ENCODE measurements at places on chromosomes 2 and 18.

GRCh38 chr18:66558773-66559172 is 45.1 kb downstream of the CDH19 start:
- no peak for DNase-seq

DNA sequence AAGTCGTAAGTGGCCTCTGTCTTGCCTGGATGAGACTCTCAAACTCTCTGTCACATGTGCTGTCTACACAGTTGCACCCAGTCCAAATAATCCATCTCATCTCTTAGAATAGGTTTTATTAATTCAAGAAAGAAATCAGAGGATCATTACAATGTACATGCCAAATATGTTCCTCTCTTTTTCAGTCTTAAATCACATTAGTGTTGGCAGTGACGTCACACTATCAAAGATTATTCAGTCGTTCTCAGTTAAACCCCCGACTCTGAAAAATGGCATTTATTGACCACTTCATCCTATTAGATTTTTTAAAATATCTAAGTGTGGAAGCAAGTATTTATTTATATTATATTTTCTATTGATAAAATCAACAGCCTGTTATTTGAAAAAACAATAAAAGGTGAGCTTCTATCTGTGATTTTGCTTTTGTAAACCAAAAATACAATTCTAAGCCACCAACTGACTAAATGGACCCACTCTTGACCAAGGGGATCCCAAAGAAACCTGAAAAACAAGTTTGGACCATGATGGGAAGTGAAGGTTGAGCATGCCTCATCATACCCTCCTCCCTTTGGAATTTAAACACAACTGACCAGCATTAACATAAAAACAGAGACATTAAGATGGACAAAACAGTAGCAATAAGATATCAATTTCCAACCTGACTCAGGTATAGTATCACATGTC is 1894.4 kb upstream of the LRRTM1 start:
- DNase-seq: no peak

DNA sequence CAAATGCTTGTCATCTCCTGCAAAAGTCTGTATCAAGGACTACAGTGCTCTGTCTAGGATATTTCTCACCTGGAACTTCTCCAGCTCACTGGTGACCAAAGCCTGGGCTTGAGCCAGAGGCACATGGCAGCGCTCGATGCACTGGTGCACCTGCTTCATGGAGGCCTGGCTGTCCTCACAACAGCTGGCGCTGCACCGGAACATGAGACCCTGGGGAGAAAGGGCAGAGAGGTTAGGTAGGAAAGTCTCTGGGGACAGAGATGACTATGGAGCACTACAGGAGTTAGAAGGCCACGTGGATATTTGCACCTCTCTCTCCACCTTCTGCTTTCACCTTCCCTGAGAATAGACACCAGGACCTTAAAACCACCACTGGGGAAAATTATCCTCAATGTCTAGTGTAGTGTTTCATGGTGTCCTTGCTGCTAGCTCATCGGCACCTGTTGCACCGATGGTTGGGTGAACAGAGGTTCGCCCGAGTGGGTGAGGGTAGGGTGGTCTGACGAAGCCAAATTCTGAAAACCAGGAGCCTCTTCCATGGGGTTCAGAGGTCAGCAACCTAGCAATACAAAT is 1.0 kb downstream of the FAM136A start:
- DNase-seq: no peak

DNA sequence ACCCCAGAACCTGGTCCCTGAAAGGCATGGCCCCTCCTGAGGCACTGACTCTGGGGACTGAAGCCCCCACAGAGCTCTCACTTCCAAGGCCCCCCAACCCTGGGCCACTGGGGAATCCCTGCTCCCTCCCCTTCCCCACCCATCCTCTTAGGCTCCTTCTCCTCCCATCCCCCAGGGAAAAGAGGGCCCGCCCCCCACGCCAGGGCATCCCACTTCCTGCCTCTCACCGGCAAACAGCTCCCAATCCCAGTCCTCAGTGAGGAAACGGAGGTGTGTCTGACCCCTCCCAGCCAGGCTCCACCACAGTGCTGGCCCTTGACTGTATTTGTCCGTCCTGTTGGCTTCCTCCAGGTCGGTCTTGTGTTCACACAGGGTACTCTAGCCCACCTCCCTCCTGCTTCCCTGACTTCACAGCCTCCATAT is 35.0 kb upstream of the PTMA start:
- DNase-seq: no peak

- peak; percentile 14 for DNase-seq
Measured at GRCh38 chr18:42114310-42114943, 159.4 kb downstream of the PIK3C3 start.

DNA sequence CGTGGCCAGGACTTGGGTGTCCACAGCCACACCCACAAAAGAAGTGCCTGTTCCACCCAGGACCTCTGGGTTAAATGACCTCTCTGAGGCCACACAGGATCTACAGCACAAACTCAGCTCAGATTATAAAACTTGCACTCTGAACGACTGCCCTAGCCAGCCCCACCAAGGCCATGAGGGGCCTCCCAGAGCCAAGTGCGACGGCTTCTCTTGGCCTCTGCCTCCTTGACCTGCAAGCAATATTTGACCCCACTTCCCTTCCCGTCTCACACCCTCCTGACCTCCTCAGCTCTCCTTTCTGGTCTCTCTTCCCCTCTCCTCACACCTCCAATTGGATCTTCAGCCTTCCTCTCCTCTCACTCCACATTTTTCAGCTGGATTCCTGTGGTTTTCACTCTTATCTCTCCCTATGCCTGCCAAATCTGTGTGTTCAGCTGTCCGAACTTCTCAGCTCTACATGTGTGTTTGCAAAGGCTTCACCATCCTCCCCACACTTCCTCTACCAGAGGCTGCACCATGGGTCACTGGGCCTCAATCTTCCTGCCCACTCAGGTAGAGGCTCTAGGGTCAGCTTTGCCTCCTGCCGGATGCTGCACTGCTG is 25.3 kb upstream of the STEAP3 start:
- DNase-seq: no peak

- DNase-seq: no peak
Measured at GRCh38 chr2:60486067-60486466, 67.4 kb downstream of the BCL11A start.

GRCh38 chr2:176093145-176093897 is 800 bp downstream of the HOXD13 start:
- no peak for DNase-seq

GRCh38 chr2:66633631-66634030 is 198.7 kb downstream of the MEIS1 start:
- no peak for DNase-seq

GRCh38 chr2:19131871-19132270 is 226.6 kb downstream of the OSR1 start:
- no peak for DNase-seq

DNA sequence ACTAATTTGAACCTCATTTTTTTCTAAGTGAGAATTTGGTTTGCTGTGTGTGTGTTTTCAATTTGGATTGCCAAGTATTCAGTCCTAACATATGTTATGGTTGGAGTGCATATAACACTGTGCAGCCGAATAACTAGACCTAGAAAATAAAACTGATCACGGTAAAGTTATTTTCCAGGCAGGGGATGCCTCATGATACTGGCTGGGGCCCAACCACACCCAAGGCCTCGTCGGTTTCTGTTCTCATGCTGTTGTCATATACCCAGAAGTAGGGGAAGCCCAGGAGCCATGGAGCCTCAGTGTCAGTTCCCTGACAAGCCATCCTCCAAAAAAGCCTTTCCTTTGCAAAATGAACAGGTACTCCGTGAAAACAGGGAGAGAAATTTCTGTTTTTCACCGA is 160.2 kb downstream of the GBX2 start:
- DNase-seq: no peak

DNA sequence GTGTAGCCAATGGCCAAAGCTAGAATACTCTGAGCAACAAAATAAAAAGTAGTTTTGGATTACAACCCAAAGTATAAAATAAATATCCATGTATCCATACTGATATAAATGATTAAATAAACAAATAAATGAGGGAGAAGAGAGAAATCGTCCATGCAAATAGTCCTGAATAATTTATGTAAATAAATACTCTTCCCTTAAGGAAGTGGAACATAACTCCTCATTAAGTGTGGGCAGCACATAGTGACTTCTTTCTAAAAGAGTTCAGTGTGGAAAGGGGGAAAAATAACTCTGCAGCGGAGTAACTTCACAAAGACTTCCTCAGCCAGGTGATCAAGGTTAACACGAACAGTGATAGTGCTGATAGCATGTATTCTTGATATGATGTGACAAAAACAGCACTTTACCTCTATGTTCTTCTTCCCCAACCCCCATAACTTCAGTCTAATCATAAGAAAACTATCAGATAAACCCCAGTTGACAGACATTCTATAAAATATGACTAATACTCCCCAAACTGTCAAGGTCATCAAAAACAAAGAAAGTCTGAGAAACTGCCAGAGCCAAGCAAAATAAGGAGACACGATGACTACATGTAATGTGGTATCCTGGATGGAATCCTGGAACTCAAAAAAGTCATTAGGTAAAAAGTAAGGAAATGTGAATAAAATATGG is 30.7 kb downstream of the METTL8 start:
- no peak for DNase-seq

- DNase-seq: no peak
Measured at GRCh38 chr2:240586919-240587800, 626 bp downstream of the CAPN10 start.

- no peak for DNase-seq
Measured at GRCh38 chr2:102677244-102678215, 58.2 kb downstream of the SLC9A2 start.

GRCh38 chr2:54979321-54980044 is 70.8 kb downstream of the RTN4 start:
- DNase-seq: no peak

DNA sequence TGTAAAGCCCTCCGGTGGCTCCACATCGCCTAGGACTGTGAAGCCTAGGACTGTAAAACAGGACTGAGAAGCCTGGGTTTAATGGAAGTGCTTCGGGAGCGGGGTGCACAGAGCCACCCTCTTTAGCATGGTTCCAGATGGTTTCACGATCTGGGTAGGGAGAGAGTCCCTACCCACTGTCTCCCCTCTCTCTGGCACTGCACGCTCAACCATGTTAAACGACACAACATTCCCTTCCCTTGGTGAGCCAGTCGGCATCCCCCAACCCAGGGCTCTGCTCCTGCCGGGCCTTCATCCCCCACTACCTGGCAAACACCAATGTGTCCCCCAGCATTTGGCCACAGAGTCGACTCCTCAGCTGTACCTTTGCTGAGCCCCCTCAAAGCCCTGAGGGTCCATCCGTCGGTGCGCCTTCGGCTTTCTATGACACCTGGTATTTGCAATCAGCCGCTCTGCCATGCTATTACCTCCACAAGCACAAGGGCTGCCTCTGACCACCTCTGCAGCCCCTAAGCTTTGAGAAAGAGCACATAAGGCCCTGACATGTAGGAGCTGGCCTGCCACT is 1.1 kb downstream of the COPS9 start:
- DNase-seq: no peak

DNA sequence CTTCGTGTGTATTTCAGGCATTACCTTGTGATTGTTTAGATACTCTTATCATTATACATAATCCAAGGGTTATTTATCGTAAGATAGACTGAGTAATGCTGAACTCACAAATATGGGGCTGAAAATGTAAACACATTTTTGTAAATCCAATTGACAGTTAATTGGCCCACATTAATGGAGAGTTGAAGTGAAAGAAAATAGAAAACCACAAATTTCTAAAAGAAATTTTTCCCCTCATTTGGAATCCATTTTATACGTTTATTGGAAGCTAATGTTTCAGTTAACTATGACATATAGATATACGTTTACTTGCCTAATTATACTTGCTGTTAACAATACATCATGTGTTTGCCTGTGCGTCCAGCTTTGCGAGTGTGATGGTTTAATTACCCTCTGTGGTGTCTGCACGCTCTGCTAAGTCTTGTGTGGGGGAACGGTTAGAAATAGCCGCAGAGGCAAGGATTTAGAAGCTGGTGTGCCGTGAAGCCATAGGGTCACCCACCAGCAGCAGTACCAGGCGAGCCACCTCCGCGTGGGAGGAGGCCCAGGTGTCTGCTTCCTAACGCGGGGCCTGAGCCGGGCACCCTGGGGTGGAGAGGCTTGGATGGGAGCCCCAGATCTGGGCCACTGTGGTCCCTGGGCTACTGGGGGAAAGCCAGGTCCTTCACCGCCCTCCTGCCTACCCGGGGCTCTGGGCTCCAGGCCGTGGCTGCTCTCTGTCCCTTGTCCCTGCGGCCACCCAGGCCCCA is 38.0 kb downstream of the TSHZ1 start:
- DNase-seq: no peak

- peak; percentile 11 for DNase-seq
Measured at GRCh38 chr2:68357605-68358337, 7.3 kb upstream of the PLEK start.

DNA sequence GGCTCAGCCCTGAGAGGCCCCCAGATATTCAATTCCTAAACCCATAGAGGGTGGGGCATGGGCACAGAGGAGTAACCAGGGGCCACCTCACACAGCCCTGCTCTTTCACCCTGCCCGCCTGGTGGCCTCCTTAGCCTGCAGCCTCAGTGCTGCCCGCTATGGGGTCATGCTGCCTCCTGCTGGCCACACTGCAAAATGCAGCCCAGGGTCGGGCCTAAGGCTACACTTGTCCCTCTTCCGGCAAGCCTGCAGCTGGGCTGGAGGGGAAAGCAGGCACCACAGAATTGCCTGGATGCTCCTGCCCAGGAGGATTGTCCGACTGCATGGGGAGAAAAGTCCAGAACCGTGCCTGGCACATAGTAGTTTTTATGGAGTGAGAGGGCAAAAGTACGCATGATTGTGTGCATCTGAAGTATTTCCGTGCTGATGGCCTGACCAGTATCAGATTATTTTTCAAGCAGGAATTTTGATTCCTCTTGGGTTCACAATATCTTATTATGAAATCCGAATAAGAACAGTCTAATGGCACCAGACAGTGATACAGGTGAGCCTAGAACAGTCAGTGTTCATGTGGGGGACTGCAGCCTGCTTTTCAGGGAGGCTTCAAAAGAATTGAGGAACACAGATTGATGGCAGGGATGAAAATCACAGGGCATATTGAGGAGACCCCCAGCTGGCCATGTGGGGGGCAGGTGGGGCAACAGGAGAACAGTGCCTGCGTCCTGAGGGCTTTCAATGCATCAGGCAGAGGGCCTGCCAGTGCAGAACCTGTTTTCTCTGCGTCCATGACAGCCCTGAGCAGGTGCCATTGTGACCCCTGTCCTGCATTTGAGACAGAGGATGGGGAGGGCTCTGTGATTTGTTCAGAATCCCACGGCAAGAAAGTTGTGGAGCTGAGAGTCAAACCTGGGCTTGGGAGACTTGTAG is 51.2 kb upstream of the ALPP start:
- DNase-seq: peak; percentile 63

- DNase-seq: no peak
Measured at GRCh38 chr18:23519734-23520133, 16.4 kb downstream of the RMC1 start.

DNA sequence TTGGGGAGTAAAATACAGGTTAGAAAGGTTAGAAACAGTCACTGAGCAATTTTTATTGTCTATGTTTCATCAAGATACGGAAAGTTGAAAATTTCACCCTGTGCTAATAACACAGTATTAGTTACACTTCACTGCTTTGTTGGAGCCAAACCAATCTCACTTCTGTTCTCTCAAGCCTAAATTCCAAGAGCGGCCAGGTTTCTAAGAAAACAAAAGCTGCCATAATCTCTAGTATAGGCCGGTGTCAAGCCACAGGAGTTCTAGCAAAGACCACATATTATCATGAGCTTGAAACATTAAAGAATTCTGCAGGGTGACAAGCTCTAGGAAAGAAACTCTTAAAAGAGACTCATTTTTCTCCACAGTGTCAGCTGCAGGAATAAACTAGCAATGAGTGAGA is 128.7 kb downstream of the TXNL1 start:
- no peak for DNase-seq

- no peak for DNase-seq
Measured at GRCh38 chr2:3229221-3229620, 148.4 kb downstream of the EIPR1 start.

- DNase-seq: no peak
Measured at GRCh38 chr2:160679686-160680085, 186.1 kb upstream of the RBMS1 start.

- DNase-seq: no peak
Measured at GRCh38 chr2:240518981-240519380, 38.8 kb downstream of the ANKMY1 start.

Measured in frontal cortex (tissue), 4 donors.